ENCODE measurements at places on chromosomes 16 and 17.

GRCh38 chr17:74351552-74352210, 10.0 kb downstream of the BTBD17 start:
- DNase-seq: peak; percentile 87

DNA sequence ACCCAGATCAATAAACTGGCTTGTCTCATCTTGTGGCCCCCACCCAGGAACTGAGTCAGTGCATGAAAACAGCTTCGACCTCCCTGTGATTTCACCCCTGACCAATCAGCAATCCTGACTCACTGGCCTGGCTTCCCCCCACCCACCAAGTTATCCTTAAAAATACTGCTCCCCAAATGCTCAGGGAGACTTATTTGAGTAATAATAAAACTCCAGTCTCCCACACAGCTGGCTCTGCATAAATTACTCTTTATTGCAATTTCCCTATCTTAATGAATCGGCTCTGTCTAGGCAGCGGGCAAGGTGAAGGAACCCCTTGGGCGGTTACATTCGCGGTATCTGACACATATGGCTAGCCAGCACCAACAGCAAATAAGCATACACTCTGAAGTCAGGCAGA, 9.8 kb upstream of the RABEP1 start:
- no peak for DNase-seq

- DNase-seq: no peak
These were observed at the start of gene AOC3 for GRCh38 chr17:42850954-42851353. TSS of gene AOC3 (plus strand) at chr17:42851199. CDS start at chr17:42851344, 145 bp downstream.

- no peak for DNase-seq
These were observed 1120.8 kb upstream of the GOT2 start for GRCh38 chr16:59854846-59855439.
